Activated T-helper 1 cell treated with anti-CD3 and anti-CD28 coated beads, Interleukin-12 subunit alpha, Interleukin-12 subunit beta, Interleukin-2, Interleukin-4 antibody, amounts not matched to agents 30 ng/mL and 10 ng/mL and 1 ng/mL, durations not matched to agents 14 hours and 24 hours and 36 hours (primary cell): ENCODE measurements at places on chromosomes 6 and 20.

GRCh38 chr20:9395971-9396370 is 118.4 kb upstream of the LAMP5 start:
- no peak for DNase-seq

DNA sequence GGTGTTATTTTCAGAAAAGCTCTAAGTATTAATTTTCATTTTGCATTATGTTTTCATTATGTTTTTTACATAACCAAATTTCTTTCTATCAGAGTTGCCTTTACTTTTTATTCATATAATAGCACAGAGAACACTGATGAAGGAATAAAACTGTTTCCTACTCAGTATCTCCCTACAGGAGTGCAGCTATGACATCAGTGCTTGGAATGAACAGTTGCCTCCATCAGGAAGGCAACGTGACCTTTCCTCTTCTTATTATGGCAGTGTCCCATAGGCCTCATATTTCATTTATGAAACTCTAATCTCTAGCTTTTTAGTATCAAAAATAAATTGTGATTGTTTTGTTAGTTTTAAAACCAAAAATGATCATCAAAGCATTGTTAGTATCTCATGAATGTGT is 712.8 kb downstream of the CD109 start:
- no peak for DNase-seq

DNA sequence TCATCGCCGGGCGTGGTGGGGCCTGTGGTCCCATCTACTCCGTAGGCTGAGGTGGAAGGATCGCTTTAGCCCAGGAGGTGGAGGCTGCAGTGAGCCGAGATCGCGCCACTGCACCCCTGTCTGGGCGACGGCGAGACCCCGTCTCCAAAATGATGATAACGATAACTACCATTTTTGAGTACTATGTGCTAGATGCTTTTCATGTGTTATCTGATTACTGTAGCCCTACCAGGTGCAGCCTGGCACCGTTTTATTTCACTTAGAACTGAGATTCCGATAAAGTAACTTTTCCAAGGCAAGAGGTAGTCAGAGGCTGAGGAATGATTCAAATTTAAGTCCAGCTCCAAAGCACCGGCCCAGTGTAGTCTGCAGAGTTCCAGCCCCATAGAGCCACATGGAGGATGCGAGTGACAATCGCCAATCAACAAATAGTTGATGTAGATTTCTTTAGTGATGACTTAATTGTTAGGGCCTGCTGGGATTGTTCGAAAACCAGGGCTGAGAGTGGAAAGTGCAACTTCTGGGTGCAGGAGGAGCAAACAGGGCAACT is 727 bp downstream of the ERMARD start:
- DNase-seq = no peak

GRCh38 chr6:19317431-19317986 is 519.7 kb upstream of the ID4 start:
- DNase-seq = no peak

DNA sequence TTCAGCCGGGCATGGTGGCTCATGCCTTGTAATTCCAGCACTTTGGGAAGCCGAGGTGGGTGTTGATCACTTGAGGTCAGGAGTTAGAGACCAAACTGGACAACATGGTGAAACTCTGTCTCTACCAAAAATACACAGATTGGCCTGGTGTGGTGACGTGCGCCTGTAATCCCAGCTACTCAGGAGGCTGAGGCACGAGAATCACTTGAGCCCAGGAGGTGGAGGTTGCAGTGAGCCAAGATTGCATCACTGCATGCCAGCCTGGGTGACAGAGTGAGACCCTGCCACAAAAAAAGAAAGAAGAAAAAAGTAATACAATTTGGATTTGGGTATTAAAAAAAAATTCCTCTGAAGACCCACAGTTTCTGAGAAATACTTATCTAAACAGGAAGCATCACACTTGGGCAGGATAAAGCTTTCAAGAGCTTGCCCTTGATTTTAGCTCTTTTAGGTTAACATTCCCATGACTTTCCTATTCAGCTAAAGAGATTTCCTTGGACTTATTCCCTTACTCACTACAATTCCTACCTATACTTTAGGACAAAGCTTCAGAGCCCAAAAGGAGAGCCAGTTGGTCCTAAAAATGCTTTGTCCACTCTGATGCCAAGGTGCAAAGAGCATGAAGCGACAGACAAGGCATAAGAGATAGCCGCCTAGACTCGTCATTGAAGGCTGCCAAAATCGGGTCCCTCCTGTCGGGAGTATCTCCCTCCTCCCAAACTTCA is 1.9 kb downstream of the ELOVL2 start:
- DNase-seq = no peak
